ENCODE measurements at places on chromosomes 1 and 21.

DNA sequence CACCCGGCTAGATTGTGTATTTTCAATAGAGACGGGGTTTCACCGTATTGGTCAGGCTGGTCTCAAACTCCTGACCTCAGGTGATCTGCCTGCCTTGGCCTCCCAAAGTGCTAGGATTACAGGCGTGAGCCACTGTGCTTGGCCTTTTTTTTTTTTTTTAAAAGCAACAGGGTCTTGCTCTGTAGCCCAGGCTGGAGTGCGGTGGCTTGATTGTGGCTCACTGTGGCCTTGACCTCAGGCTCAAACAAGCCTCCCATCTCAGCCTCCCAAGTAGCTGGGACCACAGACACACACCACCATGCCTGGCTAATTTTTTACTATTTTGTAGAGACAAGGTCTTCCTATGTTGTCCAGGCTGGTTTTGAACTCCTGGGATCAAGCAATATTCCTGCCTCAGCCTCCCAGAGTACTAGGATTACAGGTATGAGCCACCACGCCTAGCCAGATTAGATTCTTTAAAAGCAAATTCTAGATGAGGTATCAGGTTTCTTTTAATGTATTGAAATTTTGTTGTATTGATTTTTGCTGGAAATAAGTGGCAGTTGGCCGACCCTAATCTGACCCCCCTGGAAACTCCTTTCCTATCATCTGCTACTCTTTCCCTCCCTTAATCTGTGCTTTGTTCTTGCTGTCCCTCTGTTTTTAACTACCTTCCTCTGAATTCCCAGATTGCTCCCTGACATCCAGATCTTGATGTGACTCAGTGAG lies 26.6 kb downstream of the ZFYVE9 start:
- no peak for DNase-seq

DNA sequence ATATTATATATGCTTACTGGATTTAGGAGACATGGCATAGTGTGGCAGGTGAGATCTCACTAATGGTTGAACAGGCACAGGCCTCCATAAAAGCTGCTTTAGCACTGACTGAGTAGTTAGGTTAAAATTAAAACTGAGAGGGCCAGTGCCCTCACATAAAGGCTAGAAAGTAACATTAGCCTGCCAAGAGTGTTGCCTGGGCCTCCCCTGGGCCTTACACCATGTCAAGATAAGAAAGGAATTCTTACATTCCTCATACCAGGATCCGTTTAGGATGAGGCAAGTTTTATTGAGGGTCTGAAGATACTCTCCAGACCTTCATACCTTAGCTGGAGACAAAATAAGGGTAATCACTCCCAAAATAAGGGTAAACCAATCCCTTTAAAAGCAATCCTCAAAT lies 1011.8 kb downstream of the PLA2G4A start:
- DNase-seq, result no peak

- no peak for DNase-seq
These were observed 96.8 kb upstream of the RUNX3 start for GRCh38 chr1:25026730-25027450.

- no peak for DNase-seq
These were observed 28.8 kb upstream of the CCDC181 start for GRCh38 chr1:169456029-169456428.

Measured in DMS153 (cell line).